ENCODE measurements at places on chromosomes 11 and 22.

- DNase-seq: no peak
These were observed 51.9 kb upstream of the USP47 start for GRCh38 chr11:11789735-11790369.

- DNase-seq: no peak
These were observed 44.5 kb downstream of the SLCO2B1 start for GRCh38 chr11:75195167-75195962.

DNA sequence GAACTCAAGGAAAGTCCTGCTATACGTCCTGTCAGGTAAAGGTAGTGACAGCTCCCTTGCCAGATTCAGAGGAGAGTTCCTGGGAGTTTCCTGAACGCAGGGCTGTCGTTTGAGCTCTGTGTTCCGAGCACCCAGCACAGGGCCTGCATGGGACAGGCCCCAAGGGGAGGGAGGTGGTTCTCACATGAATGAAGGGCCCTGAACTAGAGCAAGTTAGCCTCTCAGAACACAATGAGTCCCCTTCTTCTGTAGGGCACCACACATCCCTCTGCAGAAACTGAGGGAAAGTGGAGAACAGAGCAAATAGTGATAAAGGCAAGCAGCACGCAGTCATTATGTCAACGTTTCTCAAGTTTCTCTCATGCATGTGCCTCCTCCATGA, 35.3 kb downstream of the NEU3 start:
- no peak for DNase-seq

GRCh38 chr11:83642500-83642899, 356.3 kb upstream of the CCDC90B start:
- no peak for DNase-seq

DNA sequence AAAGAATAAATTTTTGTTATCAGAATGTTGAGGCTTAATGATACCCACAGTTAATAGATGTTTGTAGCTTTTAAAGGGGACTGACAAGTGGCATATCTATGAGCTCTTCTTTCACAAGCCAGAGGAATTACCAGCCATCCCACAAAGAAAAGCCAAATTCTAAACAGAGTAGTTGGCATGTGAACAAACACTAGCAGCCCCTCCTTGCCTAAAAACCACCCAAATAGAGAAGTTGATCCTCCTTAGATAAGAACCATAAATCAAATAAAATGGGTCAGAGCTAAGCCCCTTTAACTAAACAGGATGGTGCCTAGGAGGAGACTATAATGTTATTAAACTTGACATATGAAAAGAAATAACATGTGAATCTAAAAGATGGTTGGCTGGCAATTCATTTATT, 11.4 kb downstream of the LPXN start:
- DNase-seq: no peak

GRCh38 chr22:46355996-46356471, 20.5 kb downstream of the TRMU start:
- no peak for DNase-seq
